ENCODE measurements at places on chromosomes 7 and 10. TPM values are rescaled to one million over a fixed set of nuclear protein-coding genes. Genes with fewer than 3 reads are reported as not detected.

PDLIM1 gene
- total RNA-seq = 27.2 TPM

KAZALD1 gene
- total RNA-seq = 12.7 TPM

ZNF789 gene
- total RNA-seq = 19.8 TPM

PITRM1 gene
- 69.5 TPM for total RNA-seq

SLC35G1 gene
- total RNA-seq = 5.2 TPM

FGL2 gene
- 97.6 TPM for total RNA-seq

BICC1 gene
- total RNA-seq = 70.7 TPM

PRKCQ gene
- total RNA-seq = 17.2 TPM

NKX6-2 gene
- total RNA-seq = 0.06 TPM

MUC12 gene
- total RNA-seq = not detected

STAG3 gene
- 1.3 TPM for total RNA-seq

SLC16A9 gene
- total RNA-seq = 15.4 TPM

LEP gene
- 0.70 TPM for total RNA-seq

PNLIPRP3 gene
- not detected for total RNA-seq

RNF32 gene
- 1.1 TPM for total RNA-seq

NODAL gene
- not detected for total RNA-seq

MEOX2 gene
- total RNA-seq = 8.3 TPM

GRID2IP gene
- total RNA-seq = 1.5 TPM

NPVF gene
- not detected for total RNA-seq

HABP2 gene
- total RNA-seq = 0.53 TPM

TLL2 gene
- total RNA-seq = 0.53 TPM

BAMBI gene
- total RNA-seq = 32.5 TPM

C10orf53 gene
- total RNA-seq = not detected

CXCL12 gene
- total RNA-seq = 198 TPM

SLC12A9 gene
- 25.4 TPM for total RNA-seq

FAM237B gene
- total RNA-seq = not detected

ZNF467 gene
- total RNA-seq = 20.4 TPM

LLCFC1 gene
- total RNA-seq = not detected

GNAT3 gene
- not detected for total RNA-seq

Measured in metanephros (tissue), 2 donors.